Astrocyte of the cerebellum (primary cell): ENCODE measurements at places on chromosomes 2 and 18.

GRCh38 chr2:64328415-64328722 lies 125.6 kb upstream of the LGALSL start:
- no peak for DNase-seq

DNA sequence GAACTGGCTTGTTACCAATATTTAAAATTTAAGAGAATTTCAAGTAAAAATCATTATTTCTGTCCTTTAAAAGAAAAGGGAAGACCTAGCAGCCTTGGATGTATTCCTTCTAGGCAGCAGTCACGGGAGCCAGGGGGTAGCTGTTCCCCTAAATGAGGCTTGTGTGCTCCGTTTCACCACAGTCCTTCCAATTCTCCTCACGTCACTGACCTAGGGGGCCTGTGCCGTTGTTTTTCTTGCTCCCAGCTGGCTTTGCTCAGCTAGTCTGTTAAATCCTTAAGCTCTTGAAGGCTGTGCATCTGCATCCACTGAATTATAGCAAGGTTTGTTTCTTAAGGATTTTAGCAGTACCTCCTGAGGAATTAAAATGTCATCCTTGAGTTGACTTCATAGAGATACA lies 9.9 kb downstream of the KLHL23 start:
- no peak for DNase-seq

- peak; percentile 43 for DNase-seq
These were observed 41.6 kb downstream of the ANKRD44 start for GRCh38 chr2:197268786-197269584.

DNA sequence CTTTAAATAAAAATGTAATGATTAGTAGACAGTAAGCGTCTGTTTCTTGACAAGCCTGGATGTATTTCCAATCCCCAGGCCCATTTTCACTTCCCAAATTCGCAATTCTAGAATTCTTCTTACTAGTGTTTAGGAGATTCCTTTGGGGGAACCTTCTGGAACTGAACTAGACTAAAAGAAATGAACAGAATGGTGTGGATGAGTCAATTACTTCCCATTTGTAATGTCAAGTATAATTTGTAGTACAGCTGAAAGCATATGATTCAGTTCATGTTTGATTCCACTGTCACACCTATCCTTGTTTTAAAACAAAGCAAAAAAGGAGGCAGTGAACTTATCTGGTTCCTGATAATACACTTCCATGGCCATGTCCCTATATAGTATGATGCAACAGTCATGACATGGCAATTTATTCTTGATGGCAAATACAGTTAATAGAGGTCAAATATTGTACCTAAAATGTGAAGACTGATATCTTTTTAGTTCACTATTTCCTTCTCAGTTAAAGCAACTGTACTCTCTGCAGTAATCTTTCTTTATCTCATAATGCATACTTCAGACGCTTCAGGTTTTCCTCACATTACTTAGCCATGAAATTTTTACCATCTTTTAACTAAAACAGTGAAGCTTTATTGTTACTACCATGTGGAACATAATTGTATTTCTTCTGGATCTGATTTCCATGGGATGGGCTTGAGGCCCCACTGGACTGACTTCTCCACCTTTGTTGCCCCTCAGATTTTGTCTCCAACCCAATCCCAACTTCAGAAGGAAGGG lies 2.0 kb downstream of the IDH1 start:
- DNase-seq, result no peak

DNA sequence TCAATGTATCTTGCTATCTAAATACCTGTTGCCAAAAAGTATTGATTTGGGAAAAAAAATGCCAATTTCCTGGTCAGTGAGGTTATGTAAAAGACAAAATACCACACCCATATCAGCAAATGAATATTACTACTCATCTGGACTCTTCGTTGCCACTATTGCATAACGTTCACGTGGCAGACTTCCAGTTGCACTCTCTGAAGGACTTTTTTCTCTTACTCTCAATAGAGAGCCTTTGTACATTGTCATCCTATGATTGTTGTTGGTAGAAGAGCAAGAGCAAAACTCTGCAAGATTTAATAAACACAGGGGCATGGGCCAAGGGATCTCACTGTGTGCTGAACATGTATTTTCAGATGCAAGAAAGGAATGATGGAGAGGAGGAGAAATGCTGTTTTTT lies 689.8 kb downstream of the MBD2 start:
- DNase-seq, result no peak

DNA sequence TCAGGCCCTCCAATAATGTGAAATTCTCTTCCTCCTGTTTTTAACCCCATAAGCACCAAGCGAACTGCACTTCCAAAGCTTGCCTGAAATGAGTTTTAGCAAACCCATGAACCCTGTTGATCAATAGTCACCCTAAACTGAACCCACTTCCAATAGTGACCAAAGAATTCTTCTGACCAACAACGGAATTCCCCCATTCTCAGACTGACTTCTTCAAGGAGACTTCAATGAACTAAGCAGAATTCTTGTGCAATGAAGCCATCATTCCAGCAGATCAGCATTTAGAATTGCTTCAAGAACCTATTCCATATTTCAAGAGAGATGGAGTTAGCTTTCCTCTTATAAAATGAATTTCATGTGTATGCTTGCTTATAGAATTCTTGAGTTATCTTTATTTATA lies 176.9 kb upstream of the FN1 start:
- no peak for DNase-seq

DNA sequence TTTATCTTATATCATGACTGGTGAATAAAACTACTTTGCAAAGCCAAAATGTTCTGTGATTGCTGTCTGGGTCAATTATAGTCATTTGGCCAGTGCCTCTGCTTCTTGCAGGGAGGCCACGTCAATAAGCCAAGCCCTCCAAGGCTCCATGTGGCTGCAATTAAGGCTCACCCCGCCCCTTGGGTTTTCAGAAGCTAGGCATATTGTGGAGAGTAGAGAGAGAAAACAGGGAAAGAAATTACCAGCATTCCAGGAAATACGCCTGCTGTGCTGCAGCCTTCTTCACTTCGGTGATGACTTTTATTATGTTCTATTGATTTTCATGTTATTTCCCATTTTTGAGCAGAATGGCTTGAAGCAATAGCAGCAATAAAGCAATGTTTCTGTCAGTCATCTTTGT lies 319.7 kb downstream of the SOX11 start:
- no peak for DNase-seq

GRCh38 chr2:14433946-14434495 lies 198.5 kb upstream of the LRATD1 start:
- no peak for DNase-seq
